ENCODE measurements at places on chromosomes 1 and 21.

GRCh38 chr1:94531664-94532063 is 9.9 kb downstream of the F3 start:
- DNase-seq: no peak

DNA sequence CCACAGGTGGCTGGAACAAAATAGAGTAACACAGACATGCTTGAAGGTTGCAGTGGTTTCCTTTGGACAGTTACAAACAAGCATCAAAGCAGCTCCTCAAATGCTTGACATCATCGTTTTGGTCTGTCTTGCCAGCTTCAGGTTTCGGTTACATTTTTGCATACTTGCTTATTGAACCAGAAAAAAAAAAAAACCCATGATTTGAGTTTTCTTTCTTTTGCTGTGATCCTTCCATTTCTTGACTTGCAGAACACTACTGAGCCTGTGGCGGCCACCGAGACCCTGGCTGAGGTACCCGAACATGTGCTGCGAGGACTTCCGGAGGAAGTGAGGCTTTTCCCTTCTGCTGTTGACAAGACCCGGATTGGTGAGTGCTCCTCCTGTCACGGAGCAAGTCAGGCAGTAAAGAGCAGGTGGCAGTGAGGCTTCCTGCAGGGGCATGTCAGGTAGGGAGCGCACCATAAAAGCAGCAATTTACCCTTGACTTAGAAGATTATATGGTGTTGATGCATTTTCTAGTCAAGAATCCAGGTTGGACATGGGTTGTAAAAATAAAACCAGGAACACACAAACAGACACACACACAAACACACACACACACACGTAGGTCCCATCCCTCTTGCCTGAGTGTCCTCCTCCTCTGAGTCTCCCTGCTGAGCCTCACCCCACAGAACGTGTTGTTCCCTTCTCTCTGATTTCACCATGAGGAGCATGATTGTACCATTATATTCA is 30.9 kb downstream of the PRDM2 start:
- DNase-seq: peak; percentile 67

- no peak for DNase-seq
Observed at GRCh38 chr1:66300972-66301451, 232.9 kb upstream of the SGIP1 start.

- peak; percentile 75 for DNase-seq
Observed at GRCh38 chr1:228646717-228647522, 88.4 kb upstream of the RHOU start.

- no peak for DNase-seq
Observed at GRCh38 chr1:64691626-64692025, 53.2 kb upstream of the RAVER2 start.

- no peak for DNase-seq
Observed at GRCh38 chr1:152907686-152908601, at the start of gene IVL. IVL (plus strand) TSS chr1:152908546; CDS start chr1:152909798, 1,252 bp downstream.

GRCh38 chr1:179023946-179024650 is 1.6 kb upstream of the FAM20B start:
- peak; percentile 19 for DNase-seq

DNA sequence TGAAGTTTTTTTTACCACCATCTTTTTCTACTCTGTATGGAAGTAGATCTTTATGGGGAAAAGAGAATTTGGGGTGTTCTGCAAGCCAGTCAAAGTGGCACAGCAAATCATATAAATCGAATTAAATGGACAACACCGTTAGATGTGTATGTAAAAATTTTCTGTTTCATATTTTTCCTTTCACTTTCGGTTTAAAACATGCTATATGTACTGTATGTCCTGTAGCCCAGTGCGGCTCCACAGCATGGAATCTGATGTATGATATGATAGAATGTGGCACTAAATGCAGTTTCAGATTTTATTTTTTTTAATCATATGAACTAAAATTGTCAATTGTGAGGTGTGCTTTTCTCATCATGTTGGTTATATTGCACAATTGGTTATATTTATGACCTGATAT is 32.9 kb downstream of the RAB4A start:
- DNase-seq: no peak

GRCh38 chr1:116433275-116434257 is 60.5 kb downstream of the ATP1A1 start:
- no peak for DNase-seq

- DNase-seq: no peak
Observed at GRCh38 chr1:197994907-197995407, 77.8 kb downstream of the LHX9 start.

- DNase-seq: no peak
Observed at GRCh38 chr1:60078182-60078581, 4.6 kb upstream of the C1orf87 start.

GRCh38 chr1:78831731-78832360 is 174.7 kb downstream of the ADGRL4 start:
- no peak for DNase-seq

DNA sequence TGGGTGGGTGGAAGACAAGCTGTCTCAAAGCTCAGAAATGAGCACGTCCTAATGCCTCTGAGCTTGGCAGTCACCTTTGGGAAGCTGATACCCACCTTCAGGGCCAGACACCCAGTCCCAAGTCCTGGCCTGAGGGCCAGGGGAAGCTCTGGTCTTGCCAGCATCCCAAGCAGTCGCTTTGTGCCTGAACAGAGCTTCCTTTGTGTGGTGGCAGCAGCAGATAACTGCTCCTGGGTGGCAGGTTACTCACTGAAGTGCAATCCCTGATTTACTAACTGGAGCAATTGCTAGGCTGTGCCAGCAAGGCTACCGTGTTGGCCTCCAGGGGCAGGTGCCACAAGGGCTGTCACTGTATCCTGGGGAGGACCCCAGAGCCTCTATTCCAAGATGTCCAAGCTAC is 40.4 kb upstream of the GRHL3 start:
- no peak for DNase-seq

GRCh38 chr1:246039584-246039983 is 467.5 kb downstream of the SMYD3 start:
- no peak for DNase-seq

DNA sequence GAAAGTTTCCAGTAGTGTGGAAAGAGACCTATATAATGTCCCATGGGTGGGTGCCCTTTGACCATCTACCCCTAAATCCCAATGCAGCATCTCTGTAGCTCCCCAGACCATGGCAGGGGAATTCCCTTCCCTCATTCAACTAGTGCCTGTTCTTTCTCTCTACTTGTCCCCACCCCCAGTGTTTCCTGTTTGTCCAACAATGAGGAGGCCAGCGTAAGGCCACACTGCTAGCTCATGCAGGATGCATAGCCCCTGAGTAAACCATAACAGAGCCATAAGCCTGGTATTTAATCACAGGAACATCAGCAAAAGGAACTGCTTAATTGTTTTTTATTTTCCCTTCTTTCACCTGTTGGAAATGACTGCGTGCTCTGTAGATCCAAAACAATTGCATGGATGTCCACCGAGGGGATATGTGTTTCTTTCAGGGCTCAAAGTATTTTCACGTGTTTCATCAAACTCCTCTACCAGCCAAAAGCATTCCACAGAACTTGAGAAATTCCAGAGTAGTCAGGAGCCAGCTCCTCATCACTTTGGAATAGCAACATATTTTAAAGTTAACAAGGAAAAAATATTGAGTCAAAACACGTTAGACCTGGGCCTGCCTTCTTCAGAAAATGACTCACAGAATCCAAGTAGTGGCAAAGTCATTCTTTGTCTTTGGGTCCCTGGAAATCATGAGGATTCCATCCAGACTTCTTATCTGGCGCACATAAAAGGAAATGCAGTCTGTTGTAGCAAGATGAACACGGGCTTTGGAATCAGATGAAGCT is 162.5 kb upstream of the SGIP1 start:
- DNase-seq: no peak

DNA sequence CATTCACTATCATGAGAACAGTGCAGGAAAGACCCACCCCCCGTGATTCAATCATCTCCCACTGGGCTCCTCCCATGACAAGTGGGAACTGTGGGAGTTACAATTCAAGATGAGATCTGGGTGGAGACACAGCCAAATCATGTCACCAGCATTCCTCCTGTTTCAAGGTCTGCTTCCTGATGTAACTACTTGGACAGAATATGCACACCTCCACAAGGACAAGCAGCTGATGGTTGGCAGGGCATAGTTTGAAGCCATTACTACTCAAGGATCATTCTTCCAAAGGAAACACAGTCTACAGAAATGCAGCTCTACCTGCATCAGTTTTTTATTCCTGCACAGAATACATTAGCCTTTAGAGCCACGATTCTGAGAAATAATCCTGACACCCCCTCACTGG is 28.5 kb upstream of the RNF2 start:
- no peak for DNase-seq

DNA sequence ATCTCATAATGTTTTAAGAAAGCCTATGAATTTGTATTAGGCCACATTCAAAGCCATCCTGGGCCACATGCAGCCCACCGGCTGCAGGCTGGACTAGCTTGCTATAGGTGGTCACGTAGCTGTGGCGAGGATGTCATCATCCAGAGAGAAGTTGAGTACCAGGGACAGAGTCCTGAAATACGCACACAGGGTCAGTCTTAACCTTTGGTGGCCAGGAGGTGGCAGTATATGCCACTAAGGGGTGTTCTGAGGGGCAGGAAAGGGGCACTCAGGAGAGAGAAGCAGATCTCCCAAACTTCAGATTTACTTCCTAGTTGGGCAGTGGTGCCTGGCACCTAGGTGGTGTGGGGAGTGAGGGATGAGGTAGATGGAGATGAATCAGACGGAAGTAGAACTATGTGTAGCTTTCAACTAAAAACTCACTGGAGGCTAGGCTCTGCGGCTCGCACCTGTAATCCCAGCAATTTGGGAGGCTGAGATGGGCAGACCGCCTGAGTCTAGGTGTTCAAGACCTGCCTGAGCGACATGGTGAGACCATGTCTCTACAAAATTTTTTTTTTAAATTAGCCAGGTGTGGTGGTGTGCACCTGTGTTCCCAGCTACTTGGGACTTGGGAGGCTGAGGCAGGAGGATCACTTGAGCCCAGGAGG is 16.3 kb upstream of the CDK18 start:
- DNase-seq: peak; percentile 71

DNA sequence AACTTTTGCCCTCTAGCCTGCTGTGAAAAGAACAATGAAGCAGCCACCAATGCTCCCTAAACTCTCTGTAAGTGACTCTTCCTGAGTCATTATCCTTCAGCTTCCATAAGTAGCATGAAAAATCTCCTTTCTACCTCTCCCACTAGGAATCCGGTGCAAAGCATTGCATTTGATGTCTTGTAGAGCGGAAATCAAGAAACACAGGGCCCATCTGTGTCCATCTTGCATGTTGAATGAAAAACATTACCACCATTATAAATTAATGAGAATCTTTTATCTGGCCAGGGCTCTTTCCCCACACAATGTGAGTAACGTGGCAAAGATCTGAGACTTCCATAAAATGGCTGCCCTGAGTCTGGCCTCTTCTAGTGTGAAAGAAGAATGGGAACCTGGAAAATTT is 324.4 kb downstream of the ADGRL2 start:
- DNase-seq: no peak

DNA sequence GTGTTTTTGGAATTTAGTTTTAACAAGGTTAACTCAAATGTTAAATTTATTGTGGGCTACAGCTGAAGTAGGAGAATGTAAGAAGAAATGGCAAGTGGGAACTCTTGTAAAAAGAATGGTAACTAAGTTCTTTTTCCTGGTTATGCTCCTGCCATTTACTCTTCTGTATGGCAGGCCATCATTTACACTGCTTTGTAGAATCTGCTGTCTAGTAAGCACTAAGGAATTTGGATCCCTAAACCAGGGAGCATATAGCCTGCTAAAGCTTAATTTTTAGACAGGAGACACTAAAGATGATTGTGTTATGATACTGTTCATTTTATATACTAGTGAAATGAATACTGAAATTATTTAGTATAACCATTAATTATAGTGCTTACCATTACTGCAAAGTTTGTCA is 85.3 kb downstream of the CAMTA1 start:
- DNase-seq: no peak

DNA sequence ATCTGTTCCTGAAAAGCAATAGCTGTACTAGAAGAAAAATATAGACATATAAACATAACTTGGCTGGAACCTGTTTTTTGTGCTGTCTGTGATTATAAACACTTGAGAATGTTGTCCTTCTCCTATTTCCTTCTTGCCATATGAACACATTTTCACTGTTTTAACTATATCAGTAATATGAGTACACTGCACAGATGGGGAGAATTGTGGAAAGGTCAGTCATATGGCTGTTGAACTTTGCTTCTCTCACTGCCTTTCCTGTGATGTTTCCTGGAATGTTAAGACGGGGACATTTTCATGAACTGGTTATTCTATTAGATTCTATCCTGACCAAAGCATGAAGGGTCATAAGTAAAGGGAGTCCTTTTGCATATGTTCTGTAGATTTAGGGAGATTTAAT is 24.9 kb downstream of the HMCN1 start:
- no peak for DNase-seq

- no peak for DNase-seq
Observed at GRCh38 chr1:160752924-160753323, 13.9 kb downstream of the SLAMF7 start.

DNA sequence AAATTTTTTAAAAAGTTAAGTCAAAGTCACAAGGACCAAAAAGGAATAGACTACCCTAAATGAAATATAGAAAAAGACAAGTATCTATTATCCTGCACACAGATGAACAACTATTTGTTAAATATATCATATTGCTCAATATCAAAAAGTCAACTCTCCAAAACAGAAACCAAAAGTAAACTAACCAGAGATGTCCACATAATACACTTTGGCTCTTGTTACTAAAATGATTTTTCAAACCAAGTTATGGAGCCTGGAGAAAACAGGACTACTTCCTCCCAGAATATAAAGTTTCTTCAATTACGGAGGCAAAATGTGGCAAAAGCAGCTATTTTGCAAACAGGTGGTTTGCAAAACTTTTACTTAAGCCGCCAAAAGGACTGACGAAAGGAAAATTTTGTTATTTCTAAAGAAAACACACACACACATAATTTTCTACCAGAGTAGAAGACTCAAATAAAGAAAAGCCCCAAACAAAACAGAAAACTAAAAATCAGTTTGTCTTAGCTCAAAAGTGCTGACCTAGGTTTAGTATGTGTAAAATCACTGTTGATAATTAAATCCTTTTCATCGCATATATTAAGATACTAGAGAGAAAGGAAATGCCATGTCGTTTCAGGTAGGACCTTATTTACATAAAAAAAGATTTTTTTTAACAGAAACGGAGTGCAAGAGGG is 1.1 kb downstream of the DPYD start:
- DNase-seq: no peak

- no peak for DNase-seq
Observed at GRCh38 chr1:70767377-70767776, 280.2 kb downstream of the PTGER3 start.

- no peak for DNase-seq
Observed at GRCh38 chr1:58047265-58047858, 499.2 kb downstream of the OMA1 start.

GRCh38 chr1:7783178-7783711 is 846 bp upstream of the PER3 start:
- DNase-seq: no peak

DNA sequence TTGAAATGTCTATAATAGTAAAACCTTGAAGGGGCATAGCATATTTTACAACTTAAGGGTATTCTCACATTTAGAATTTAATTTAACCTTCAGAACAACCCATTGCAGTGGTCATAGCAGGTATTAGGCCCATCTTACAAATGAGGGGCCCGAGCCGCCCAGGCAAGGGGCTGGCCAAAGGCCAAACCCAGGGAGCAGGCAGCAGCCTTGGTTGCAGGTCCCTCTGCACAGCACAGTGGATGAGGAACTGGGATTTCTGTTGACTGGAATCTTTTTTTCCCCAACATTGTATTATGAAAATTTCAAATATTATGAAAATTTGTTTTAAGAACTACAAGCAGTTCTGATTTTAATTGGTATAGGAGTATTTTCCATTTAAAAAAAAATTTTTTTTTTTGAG is 33.2 kb downstream of the CCSAP start:
- DNase-seq: no peak

All from ascending aorta (tissue), 2 donors.